Activated T-cell treated with anti-CD3 and anti-CD28 coated beads, Interleukin-2, amount 50 U/mL, for 48 hours (primary cell): ENCODE measurements at places on chromosomes 3 and 15.

- no peak for DNase-seq
These were observed 269.4 kb downstream of the UACA start for GRCh38 chr15:70493787-70494516.

- no peak for DNase-seq
These were observed 729.2 kb downstream of the ROBO1 start for GRCh38 chr3:79038636-79039035.

DNA sequence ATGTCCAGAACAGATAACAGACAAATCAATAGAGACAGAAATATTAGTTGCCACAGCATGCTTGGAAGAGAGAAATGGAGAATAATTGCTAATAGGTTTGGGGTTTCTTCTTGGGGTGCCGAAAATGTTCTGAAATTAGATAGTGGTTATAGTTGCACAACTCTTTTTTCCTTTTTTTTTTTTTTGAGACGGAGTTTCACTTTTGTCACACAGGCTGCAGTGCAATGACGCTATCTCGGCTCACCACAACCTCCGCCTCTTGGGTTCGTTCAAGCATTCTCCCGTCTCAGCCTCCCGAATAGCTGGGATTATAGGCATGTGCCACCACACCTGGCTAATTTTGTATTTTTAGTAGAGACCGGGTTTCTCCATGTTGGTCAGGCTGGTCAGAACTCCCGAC, 163.3 kb downstream of the PLCH1 start:
- DNase-seq = peak; percentile 17

- DNase-seq = peak; percentile 72
These were observed 11.7 kb upstream of the NMB start for GRCh38 chr15:84669726-84670125.

GRCh38 chr3:98918586-98918985, 17.1 kb upstream of the DCBLD2 start:
- no peak for DNase-seq

GRCh38 chr3:160808838-160809237, 52.8 kb downstream of the PPM1L start:
- no peak for DNase-seq

- DNase-seq = no peak
These were observed 18.9 kb downstream of the CD200 start for GRCh38 chr3:112351823-112352222.

GRCh38 chr15:98850961-98851572, 156.5 kb downstream of the PGPEP1L start:
- DNase-seq = peak; percentile 79

GRCh38 chr15:80325206-80325605, 73.2 kb upstream of the CTXND1 start:
- no peak for DNase-seq

DNA sequence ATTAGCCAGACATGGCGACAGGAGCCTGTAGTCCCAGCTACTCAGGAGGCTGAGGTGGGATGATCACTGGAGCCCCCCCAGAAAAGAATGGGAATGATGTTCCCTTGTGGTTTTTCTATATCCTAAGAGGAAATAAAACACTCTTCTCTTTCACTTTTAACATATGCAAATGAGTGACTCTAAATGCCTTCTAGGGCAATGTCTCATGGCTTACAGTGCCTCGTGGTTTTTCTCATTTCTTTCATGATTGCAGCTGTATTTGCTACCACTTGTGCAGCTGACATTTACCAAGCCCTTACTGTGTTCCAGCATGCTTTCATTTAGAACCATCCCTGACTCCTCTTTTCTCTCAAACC, 26.4 kb downstream of the STOML1 start:
- DNase-seq = no peak

DNA sequence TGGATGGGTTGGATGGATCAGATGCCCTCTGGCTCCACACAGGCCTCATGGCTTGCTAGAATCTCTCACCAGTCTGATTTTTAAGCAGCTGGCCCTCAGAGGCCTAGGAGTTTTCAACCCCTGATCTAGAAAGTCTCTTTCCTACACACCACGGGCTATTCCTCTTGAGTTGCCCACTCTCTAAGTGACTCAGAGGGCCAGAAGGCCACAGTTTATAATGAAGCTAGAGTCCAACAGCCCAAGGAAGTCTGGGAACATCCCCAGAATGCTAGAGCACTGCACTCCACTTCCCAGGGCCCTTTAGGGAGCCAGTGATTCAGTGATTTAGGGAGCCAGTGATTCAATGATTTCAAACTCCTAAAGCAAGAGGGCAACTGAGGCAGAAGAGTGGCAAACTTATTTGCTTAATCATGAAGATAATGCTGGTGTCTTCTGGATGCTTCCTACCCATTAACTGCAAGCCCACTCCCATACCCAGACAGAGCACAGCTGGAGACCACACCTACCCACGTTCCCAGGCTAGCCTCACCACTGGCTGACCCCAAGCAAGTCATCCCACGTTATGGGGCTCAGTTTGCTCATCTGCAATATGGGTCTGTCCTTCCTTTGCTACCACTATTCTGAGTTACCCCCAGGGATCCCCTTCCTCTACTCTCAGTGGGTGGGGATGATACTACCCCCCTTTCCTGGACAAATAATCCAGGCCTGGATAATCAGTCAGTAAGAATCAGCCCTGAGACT, 36.7 kb downstream of the ABTB1 start:
- DNase-seq = no peak

DNA sequence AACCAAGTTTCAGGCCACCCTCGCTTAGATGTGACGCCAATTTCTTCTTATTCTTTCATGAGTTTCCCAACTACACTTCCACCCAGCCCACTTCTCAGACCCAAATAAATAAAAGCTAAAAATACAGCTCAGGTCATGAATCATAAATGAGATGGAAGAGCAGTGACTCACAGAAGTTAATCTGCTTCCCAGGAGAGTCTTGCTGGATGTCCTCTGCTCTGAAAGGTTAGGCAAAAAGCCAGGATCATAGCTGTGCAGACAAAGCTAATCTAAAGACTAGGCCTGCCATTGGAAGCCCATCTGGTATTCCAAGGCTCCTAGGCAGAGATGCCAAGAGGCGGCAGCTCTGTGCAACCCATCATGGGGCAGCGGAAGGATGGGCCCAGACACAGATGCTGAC, 24.1 kb downstream of the SHC4 start:
- DNase-seq = no peak

DNA sequence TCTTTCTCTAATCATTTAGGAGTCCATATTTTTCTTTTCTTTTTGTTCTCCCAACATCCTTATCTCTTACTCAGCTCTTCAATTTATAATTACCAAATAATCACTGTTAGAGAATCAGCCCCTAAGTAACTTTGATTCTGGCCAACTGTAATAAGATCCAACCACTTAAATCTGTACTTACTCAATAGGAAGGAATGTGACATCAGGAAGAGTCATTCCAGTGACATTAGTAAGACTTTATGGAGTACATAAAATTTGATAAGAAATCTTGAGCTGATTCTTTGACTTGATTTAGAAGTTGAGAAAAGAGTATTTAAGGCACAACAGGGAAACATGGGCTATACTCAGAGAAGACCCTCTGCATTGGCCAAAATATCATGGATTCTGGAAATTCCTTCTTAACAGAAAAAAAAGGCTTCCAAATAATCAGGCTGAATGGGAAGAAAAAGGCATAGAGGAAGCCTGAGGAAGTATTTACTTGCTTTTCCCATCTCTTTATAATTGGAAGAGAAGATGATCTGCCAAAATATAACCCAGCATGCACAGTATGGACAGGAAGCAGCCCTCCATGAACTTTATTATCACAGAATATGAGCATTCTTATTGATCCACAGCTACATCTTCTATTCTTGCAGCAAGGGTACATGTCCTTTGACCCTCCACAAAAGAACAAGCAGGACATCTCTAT, 289.7 kb upstream of the TPRG1 start:
- no peak for DNase-seq

DNA sequence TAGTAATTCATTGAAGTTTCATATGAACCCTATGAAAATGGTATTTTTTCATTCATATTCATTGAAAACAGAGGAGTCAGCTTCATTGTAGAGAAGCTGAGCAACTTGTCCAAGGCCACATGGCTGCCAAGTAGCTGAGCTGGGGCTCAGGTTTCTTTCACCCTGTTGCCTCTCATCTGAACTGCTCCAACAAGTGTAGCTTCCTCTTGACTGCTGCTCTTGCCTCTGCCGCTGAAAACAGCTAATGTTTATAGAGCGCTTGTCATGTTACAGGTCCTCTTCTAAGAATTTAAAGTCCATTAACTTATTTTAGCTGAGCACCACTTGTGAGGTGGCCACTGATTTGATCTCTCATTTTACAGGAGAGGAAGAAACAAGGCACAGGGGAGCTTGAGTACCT, 81.1 kb downstream of the PDCD6IP start:
- no peak for DNase-seq

GRCh38 chr3:102114264-102114979, 265.1 kb downstream of the NFKBIZ start:
- no peak for DNase-seq

- DNase-seq = no peak
These were observed 315.7 kb upstream of the WNT5A start for GRCh38 chr3:55802816-55803215.

DNA sequence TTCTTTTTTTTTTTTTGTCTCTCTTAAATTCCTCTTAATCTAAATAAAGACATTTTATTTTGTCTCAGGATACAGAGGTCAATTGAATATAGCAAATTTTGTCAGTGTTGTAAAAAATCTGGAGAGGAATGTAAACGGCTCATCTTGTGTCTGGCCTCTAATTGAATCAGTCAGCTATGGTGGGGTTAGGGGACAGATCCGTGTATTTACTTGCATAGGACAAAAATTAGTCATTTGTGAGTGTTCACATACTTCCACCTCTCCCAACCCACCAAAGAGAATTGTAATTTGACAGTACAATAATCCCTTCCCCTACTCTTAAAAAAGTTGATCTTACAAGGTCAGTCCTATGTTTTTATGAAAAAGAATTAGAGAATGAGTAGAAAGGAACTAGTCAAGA, 18.3 kb downstream of the PPARG start:
- DNase-seq = no peak

GRCh38 chr15:49989498-49989897, 129.5 kb downstream of the ATP8B4 start:
- no peak for DNase-seq

DNA sequence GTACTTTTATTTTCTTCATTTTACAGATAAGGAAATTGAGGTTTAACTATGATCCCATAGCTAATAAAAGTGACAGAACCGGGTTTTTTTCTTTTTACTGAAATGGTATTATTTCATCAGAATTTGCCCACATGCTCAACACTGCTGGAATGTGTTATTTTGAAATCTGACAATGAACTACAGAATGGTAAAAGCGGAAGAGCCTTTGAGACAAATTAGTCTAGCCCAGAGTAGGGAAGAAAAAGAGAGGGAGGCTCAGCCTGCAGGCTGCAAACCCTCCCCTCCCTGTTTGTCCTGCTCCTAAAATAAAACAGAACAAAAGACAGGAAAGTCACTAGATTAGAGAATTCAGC, 100.3 kb upstream of the LIPC start:
- DNase-seq = no peak

DNA sequence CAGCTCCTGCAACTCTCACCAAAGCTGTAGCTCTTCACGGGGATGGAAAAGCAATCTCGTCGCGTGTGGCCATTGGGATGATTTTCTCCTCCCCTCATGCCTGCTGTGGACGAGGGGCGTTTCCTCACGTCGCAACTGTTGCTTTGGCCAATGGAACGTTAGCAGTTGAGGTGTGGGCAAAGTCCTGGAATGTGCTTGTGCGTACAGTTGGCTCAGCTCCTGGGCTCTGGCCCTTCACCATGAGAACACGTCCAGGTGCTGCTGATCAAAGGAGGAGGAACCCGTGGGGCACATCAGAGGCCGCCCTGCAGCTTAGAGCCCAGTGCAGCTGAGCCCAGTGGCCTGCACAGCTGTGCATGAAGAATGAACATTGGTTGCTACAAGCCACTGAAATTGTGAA, 186.1 kb downstream of the TJP1 start:
- DNase-seq = no peak

GRCh38 chr3:149462581-149463011, 11.9 kb upstream of the TM4SF4 start:
- DNase-seq = no peak

GRCh38 chr3:46716461-46717441, 918 bp downstream of the PRSS50 start:
- DNase-seq = peak; percentile 16

DNA sequence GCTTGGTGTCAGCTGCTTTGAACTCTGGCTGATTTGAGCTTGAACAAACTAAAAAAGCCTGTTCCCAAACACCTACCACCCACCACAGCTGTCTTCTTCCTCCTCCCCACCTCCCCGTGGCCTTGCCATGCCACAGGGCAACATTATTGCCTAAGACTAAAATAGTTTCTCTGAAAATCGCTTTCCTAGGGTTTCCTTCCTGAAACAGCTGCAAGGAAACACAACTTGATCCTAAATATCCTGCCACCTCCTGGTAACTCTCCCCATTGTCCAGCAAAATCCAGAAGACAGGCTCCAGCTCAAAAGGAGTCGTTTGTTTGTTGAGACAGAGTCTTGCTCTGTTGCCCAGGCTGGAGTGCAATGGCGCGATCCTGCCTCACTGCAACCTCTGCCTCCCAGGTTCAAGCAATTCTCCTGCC, 193.9 kb upstream of the TPM1 start:
- no peak for DNase-seq

GRCh38 chr3:86996261-86996955, 5.5 kb upstream of the VGLL3 start:
- no peak for DNase-seq

DNA sequence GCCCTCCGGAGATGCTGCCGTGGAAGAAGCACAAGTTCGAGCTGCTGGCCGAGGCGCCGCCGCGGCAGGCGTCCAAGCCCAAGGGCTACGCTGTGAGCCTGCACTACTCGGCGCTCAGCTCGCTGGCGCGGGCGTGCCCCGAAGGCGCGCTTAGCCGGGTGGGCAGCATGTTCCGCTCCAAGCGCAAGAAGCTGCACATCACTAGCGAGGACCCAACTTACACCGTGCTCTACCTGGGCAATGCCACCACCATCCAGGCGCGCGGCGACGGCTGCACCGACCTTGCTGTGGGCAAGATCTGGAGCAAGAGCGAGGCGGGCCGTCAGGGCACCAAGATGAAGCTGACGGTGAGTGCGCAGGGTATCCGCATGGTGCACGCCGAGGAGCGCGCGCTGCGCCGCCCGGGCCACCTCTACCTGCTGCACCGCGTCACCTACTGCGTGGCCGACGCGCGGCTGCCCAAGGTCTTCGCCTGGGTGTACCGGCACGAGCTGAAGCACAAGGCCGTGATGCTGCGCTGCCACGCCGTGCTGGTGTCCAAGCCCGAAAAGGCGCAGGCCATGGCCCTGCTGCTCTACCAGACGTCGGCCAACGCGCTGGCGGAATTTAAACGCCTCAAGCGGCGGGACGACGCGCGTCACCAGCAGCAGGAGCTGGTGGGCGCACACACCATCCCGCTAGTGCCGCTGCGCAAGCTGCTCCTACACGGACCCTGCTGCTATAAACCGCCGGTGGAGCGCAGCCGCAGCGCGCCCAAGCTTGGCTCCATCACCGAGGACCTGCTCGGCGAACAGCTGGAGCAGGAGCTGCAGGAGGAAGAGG, 1.3 kb downstream of the FAM43A start:
- peak; percentile 63 for DNase-seq

GRCh38 chr3:99568663-99569335, 69.6 kb upstream of the COL8A1 start:
- no peak for DNase-seq
